Heart left ventricle (tissue), 16 donors: ENCODE measurements at places on chromosomes 12 and 14.

GRCh38 chr12:24773996-24774395 lies 174.9 kb downstream of the BCAT1 start:
- no peak for DNase-seq

DNA sequence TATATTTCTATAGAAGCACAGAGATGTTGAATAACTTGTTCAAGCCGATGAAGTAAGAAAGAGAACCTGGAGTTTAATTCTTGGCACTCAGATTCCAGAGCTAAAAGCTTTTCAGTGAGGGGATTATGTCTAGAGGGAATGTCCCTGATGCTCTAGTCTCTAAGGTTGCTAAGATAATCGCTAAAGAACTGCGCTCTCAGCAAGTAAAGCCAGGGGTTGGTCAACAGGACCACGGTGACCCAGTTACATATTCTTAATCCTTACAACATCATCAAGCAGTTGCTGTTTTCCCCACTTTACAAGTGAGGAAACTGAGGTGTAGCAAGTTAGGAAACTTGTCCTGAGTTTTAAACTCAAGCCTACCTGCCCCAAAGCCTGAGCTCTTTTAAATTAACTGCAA lies 110.8 kb downstream of the DAD1 start:
- DNase-seq, result no peak

DNA sequence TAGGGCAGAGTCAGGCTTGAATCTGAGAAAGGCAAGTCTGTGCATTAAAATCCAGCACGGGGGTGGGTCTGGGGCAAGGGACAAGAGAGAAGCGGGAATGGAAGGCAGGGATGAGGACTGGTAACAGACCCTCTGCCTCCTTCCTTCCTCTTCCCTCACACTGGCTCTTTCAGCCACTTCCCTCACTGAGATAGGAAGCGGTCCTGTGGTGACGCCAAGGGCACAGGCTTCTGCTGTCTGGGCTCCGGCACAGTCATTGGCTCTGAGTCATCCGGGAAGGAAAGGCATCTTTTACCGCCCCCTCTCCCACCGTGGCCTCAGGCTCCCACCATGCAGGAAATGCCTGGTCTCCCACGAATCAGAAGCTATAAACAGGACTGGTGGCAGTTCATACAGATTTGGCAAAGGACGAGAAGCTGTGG lies 70.2 kb downstream of the ETV6 start:
- peak; percentile 67 for DNase-seq

GRCh38 chr12:71548893-71549292 lies 109.3 kb downstream of the LGR5 start:
- DNase-seq, result no peak

DNA sequence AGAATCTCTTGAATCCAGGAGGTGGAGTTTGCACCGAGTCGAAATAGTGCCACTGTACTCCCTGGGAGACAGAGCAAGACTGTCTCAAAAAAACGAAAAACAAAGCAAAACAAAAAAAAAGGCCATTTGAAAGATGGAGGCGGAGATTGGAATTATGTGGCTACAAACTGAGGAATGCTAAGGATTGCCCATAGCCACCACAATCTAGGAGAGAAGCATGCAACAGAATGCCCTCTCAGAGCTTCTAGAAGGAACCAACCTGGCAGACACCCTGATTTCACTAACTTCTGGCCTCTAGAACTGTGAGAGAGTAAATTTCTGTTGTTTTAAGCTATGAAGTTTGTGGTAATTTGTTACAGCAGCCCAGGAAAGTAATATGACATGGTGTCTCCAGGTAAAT lies 50.1 kb upstream of the LIMA1 start:
- DNase-seq, result no peak

DNA sequence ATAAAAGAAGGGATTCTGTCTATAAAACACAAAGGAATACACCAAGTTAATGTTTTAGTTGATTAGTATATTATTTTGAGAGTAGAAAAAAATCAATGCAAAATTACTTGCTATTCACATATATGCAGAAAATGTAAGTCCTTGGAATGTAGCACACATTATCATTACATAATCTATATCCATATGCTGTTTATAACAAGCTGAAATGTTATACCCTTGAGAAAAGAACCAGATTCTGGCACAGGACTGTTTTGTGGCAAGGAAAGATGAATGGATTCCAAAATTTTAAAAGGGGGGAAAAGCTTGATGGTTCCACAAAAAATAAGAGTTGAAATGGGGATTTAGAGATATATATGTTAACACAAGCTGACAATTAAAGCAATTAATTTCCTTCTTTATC lies 153.6 kb downstream of the MSRB3 start:
- no peak for DNase-seq

- DNase-seq, result no peak
Measured at GRCh38 chr12:98939350-98939749, 294.3 kb downstream of the APAF1 start.

GRCh38 chr14:51479584-51480325 lies 172.0 kb upstream of the FRMD6 start:
- no peak for DNase-seq
